ENCODE measurements at places on chromosomes 6 and 20.

DNA sequence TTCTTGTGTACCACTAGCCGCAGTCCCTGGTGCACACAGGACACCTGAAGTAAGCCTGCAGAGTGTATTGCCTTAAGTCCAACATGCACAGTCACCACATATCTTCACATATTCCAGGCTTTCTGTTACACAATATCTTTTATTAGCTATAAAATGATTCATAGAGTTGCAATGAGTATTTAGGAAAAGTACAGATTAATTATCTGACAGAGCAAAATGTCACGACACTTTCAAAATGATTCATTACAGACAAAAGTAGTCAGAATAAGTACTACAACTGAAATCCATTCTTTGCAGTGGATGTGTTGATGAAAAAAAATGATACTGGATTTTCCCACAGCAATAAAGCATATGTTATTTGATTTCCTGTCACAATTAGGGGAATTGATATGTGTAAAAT, 199.5 kb upstream of the ASCC3 start:
- DNase-seq, result no peak

- no peak for DNase-seq
Measured at GRCh38 chr20:50715694-50716093, 15.7 kb upstream of the PARD6B start.

- DNase-seq, result no peak
Measured at GRCh38 chr6:82298012-82298411, 50.5 kb upstream of the IBTK start.

GRCh38 chr6:123527406-123527805, 109.3 kb downstream of the TRDN start:
- DNase-seq, result no peak

DNA sequence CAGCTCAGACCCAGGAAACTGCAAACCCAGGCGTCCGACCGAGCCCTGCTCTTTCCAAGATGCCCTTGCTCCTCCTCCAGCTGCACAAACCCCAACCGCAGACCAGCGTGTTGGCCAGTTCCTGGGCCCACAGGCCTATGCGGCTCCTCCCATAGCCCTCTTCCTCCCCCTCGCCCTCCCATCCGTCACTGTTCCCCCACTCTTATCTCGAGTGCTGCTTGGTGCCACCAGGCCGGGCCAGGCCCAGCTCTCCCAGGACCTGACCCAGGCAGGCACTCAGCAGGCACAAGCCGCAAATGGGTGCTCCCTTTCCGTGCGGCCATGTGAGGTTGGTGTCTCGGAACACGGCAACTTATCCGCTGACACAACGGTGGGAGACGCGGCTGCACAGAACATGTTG, 28.6 kb downstream of the ADRM1 start:
- DNase-seq, result no peak

- no peak for DNase-seq
Measured at GRCh38 chr6:94362061-94362864, 942.9 kb upstream of the EPHA7 start.

GRCh38 chr6:111980971-111981840, 72.7 kb upstream of the CCN6 start:
- no peak for DNase-seq

All from Panc1 (cell line).